ENCODE measurements at places on chromosomes 1 and 21.

DNA sequence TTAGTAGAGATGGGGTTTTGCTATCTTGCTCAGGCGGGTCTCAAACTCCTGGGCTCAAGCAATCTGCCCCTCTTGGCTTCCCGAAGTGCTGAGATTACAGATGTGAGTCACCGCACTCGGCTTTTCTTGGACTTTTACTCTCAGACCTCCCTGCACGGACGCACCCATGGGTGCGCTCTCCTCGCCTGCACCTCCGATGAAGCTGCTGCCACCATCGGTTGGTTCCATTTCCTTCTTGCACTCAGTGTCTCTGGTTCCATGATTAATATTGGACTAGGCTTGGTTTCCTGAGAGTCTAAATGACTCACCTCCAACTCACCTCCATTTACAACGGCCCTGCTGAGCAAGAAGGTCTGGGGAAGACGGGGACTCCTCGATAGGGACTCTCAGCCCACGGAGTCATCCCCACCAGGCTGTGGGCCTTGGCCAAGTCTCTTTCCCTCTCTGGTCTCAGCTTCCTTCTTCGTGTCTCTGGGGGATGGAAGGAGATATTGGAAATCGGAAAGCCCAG is 6.7 kb upstream of the TNFRSF8 start:
- DNase-seq = no peak

DNA sequence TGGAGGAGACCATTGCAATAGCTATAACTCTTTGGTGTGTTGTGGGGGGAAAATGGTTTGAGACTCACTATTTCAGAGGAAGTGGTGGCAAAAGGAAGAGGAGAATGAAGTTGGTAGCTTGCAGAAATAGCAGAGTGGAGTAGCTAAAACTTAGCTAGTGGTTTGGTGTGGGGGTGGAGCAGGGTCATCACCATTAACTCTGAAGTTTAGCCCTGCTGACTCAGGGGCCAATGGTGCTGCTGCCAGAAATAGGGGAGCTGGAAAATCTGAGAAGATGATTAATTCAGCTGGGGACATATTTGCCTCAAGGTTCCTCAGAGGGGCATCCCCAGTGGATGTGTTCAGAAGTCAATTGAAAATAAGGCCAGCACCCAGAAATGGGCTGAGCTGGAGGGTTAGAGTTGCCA is 65.4 kb downstream of the RUNX1 start:
- DNase-seq = no peak

GRCh38 chr1:19468397-19468956 is 16.9 kb downstream of the CAPZB start:
- DNase-seq = no peak

DNA sequence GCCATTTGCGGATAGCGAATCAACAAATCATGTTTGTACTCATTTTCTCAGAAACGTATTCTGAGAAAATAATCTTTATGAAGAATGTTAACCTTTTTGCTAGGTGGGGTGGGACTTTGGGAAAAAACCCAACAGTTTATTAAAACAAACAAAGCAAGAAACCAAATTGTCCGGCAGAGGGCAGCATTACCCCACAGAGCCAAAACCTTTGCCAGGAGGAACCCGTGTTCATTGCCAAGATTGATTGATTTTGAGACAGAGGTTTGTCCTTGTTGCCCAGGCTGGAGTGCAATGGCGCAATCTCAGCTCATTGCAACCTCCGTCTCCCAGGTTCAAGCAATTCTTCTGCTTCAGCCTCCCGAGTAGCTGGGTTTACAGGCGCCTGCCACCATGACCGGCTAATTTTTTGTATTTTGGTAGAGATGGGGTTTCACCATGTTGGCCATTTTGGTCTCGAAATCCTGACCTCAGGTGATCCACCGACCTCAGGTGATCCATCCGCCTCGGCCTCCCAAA is 70.8 kb upstream of the RHOU start:
- peak; percentile 69 for DNase-seq

GRCh38 chr1:17013491-17014320 is 2.0 kb upstream of the ATP13A2 start:
- DNase-seq = no peak

GRCh38 chr1:243979396-243979795 is 71.7 kb upstream of the ZBTB18 start:
- no peak for DNase-seq

Data from amygdala (tissue), 56 donors.